ENCODE measurements at places on chromosomes 6 and 20. TPM values are rescaled to one million over a fixed set of nuclear protein-coding genes. Genes with fewer than 3 reads are reported as not detected.
A peak's percentile ranks its signal among the peaks of the same experiment; 100 is the strongest.

DNA sequence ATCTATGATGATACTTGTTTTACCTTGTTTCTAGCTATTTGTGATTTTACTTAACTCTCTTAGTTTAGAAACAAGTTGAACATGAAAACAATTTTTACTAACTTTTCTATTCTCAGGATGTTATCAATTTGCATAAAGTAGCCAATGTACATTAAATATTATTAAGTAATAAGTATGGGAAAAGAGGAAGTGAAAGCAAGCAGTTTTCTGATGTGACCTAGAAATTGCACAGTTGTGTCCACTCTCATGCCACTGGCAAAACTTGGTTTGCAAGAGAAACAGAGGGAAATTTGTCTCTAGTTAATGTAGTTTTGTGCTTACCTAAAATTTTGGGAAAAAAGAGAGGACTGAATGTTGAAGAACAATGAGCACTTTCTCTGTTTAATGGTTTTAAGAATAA lies 19.2 kb upstream of the TSPYL1 start:
- H3K4me1 ChIP-seq, result no peaks in the 10 kb centered on the region
- no peak overlapping the region for H3K27ac ChIP-seq
- H3K36me3 ChIP-seq, result no peaks in the 10 kb centered on the region
- H3K27me3 ChIP-seq, result no peaks in the 10 kb centered on the region

- peaks cover 19% of the 10 kb centered on the region for H3K36me3 ChIP-seq
- no peak for DNase-seq
- no peaks in the 10 kb centered on the region for H3K4me1 ChIP-seq
- H3K4me3 ChIP-seq, result no peak overlapping the region
These were observed 96.7 kb downstream of the TAF4 start for GRCh38 chr20:61968932-61969331.

DNA sequence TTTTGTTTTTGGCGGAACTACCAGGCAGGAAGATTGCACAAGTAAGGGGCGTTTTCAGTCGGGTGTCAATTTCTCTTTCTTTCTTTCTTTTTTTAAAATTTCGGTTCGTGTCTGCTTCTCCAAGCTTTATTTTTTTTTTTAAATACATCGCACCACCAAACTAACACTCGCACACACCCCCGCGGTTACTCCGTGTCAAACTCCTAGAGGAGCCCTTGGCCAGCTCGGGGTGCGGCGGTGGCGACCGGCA lies 338 bp downstream of the UTRN start:
- H3K27ac ChIP-seq, result peak overlapping the region; percentile 93
- peak overlapping the region; percentile 96 for H3K4me3 ChIP-seq
- H3K36me3 ChIP-seq, result no peaks in the 10 kb centered on the region
- H3K27me3 ChIP-seq, result no peaks in the 10 kb centered on the region
- peaks cover 22% of the 10 kb centered on the region for H3K4me1 ChIP-seq
- peak; percentile 70 for DNase-seq

DNA sequence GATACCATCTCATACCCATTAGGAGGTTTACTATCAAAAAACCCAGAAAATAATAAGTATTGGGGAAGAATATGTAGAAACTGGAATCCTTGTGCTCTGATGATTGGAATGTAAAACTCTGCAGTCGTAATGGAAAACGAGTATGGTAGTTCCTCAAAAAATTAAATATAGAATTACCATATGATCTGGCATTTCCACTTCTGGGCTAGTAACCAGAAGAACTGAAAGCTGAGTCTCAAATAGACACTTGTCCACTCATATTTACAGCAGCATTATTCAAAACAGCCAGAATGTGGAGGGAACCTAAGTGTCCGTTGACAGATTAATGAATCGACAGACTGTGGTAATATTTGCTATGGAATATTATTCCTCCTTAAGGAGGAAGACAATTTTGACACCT lies 44.3 kb downstream of the FOXC1 start:
- no peaks in the 10 kb centered on the region for H3K4me1 ChIP-seq
- no peak overlapping the region for H3K27ac ChIP-seq
- H3K27me3 ChIP-seq, result no peaks in the 10 kb centered on the region
- DNase-seq, result no peak
- H3K4me3 ChIP-seq, result no peak overlapping the region

DNA sequence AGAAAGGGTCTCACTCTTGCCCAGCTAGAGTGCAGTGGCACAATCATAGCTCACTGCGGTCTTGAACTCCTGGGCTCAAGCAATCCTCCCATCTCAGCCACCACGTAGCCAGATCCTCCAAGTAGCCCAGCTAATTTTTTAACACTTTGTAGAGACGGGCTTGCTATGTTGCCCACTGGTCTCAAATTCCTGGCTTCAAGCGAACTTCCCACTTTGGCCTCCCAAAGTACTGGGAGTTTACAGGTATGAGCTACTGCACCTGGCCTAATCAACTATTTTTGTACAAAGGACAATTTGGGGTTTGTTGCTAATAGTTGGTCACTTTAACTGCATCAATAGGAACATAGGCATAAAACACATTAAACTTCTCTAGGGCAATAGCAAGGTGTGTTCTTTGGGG lies 29.9 kb upstream of the SYNCRIP start:
- H3K27me3 ChIP-seq, result no peaks in the 10 kb centered on the region
- H3K4me1 ChIP-seq, result peaks cover 25% of the 10 kb centered on the region
- H3K36me3 ChIP-seq, result peaks cover 7% of the 10 kb centered on the region
- H3K4me3 ChIP-seq, result no peak overlapping the region
- DNase-seq, result no peak

DNA sequence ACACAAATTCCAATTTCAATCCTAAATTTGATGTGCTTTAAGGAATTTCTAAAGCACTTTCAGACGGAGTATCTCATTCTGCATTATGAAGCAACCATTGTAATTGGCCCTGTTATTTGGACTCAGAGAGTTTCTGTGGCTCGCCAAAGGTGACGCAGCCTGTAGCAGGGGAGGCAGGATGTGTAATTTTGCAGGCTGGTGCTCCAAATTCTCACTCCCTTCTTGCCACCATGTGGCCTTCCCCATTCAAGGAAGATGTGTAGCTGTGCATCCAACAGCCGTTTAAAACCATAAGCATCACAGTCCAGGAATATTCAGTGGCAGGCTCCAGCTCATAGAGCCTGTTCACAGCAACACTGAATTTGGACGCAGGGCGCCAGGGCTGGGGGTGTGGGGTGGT lies 45.8 kb downstream of the AGPAT4 start:
- no peak for DNase-seq
- H3K36me3 ChIP-seq, result no peaks in the 10 kb centered on the region
- no peaks in the 10 kb centered on the region for H3K27me3 ChIP-seq
- no peak overlapping the region for H3K4me3 ChIP-seq
- H3K4me1 ChIP-seq, result peaks cover 41% of the 10 kb centered on the region

DNA sequence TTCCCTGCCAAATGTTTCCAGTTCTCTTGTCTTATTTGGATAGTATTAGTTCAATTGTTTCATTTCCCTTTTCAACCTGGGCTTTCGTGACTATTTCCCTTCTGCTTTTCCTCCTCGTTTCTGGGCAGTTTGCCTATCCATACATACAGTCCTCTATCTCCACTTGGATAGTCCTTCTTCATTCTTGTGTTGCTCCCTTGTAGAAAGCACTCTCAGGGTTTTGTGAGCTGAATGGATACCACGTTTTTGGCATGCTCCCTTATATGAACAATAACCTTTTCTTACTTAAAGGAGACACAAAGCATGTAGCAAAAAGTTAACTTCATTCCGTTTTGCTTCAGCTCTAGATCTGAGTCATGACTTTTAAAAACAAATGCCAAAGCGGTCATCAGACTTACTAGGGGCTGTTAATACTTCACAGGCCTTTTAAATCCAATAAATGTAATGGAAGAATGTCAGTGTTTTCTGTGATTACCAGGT lies 16.6 kb downstream of the CRYBG1 start:
- no peaks in the 10 kb centered on the region for H3K36me3 ChIP-seq
- H3K4me1 ChIP-seq, result no peaks in the 10 kb centered on the region
- DNase-seq, result no peak
- no peak overlapping the region for H3K27ac ChIP-seq

DNA sequence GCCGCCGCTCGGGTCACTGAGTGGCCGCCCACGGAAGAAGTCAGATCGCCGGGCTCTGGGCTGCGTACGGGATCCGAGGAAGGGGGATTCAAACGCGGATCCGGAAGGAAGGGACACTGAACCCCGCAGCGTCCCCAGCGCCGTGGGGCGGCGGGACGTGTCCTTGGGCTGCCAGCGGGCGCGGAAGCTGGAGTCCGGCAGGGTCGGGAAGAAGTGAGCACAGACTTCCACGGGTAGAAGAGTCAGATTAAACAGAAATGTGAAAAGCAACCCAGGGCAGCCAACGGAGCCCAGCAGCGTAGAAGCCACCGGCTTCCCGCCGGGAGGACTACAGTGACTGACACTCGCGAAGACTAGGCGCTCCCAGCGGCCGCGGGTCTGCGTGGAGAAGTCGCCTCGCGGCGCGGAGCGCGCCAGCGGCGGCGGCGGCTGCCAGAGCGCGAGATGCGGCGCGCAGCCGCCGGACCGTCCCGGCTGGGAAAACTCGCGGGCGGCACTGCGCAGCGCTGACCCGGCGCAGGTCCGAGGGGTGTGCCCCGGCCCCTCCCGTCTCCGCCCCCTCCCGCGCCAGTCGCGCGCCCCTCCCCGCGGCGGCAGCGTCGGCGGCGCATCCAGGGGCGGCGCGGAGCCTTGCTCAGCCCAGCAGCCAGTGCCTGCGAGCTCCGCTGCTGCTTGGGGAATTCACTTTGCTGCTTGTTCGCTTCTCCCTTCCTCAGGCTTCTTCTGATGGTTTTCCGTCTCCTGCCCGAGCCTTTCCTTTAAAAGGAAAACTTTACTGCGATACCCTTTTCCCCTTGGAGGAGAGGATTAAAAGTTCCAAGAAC lies at the start of gene SAMD5:
Gene SAMD5 (plus strand): TSS at position 649 of the 824 bp plus-strand sequence. CDS start 239 bp downstream, outside the sequence.
- peaks cover 21% of the 10 kb centered on the region for H3K4me1 ChIP-seq
- DNase-seq, result peak; percentile 59
- H3K4me3 ChIP-seq, result peak within 1 kb of the TSS; percentile 69
- H3K27me3 ChIP-seq, result peaks cover 34% of the 10 kb centered on the region
- H3K27ac ChIP-seq, result peak within 1 kb of the TSS; percentile 66

GRCh38 chr20:11372876-11373790 lies 544.6 kb upstream of the BTBD3 start:
- H3K4me1 ChIP-seq, result no peaks in the 10 kb centered on the region
- no peak overlapping the region for H3K4me3 ChIP-seq
- H3K27ac ChIP-seq, result no peak overlapping the region
- no peak for DNase-seq
- no peaks in the 10 kb centered on the region for H3K27me3 ChIP-seq

- no peak for DNase-seq
- H3K36me3 ChIP-seq, result no peaks in the 10 kb centered on the region
- no peak overlapping the region for H3K4me3 ChIP-seq
- no peaks in the 10 kb centered on the region for H3K4me1 ChIP-seq
- H3K27ac ChIP-seq, result no peak overlapping the region
These were observed 43.2 kb upstream of the TMX4 start for GRCh38 chr20:8062756-8063155.

Gene CALHM4
- not detected for total RNA-seq

Gene KCNS1
- 3.5 TPM for total RNA-seq

Gene SAPCD1
- 1.2 TPM for total RNA-seq

Gene MCCD1
- total RNA-seq, result not detected

Gene CLPSL1
- not detected for total RNA-seq

Gene MLN
- total RNA-seq, result not detected

Gene PBOV1
- not detected for total RNA-seq

Measured in lower lobe of right lung (tissue), 2 donors.